Stimulated activated CD4-positive, alpha-beta T cell treated with anti-CD3 and anti-CD28 coated beads, Interleukin-4, amount 100 ng/mL, for 24 hours (primary cell): ENCODE measurements at places on chromosomes 3 and 15.

GRCh38 chr3:23213813-23214212, 10.7 kb downstream of the UBE2E2 start:
- DNase-seq = no peak

DNA sequence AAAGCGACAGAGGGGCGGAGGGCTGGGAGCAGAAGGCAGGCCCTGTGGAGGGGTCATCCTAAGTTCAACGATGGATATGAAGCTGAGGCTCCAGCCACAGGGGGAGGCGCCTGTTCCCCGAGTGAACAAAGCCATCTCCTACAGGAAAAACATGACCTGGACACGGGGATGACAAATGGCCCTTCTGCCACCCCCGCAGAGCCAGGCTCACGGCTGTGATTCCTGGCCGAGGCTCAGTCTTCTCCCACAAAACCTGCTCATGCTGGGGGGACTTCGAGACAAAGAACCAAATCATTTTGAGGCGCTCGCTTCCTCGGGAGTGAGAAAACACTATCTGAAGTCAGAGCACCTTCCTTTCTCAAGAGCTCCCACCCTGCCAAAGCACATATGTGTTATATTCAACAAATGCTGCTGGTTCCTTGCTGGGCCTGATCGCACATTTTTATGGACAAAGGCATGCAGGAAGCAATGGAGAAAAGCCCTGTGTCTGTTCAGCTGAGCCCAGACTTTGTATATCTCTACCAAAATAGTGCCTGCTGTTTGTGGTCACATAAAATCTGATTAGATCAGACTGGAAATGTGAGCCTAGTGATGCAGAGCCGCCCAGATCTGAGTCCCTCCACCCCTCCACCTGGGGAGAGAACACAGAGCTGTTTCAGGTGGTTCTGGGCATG, 5.6 kb downstream of the RBP1 start:
- no peak for DNase-seq

DNA sequence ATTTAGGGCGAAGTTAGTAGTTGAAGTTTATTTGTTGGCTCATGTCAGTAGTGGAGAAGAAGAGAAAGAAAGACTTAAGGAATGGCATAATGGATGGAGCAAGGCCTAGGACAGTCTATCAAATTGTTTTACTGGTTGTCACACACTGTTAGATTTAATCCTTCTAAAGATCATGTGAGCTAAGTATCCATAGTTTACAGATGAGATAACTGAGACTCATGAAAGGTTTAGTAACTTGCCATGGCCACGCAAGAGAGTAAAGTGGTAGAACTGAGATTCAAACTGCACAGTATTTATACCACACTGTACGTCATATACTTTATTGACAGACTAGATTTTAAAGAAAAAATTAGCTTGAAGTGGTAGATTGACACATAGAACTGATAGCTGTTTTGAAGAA, 11.4 kb downstream of the SPRED1 start:
- no peak for DNase-seq

DNA sequence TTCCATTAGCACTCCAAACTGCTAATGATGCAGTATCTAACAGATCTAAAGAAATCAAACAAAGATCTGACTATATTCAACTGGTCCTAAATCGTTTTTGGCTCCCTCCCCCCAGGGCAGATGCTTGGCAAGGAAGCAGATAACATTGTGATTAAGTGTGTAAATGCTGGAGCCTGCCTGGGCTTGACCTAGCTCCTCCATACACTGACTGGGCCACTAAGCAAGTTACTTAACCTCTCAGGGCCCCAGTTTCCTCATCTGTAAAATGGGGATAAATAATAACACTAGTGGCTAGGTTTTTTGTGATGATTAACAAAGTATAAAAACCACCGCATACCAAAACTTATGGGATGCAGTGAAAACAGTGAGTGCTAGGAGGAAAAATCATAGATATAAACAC, 9.2 kb downstream of the EID1 start:
- DNase-seq = no peak
